ENCODE measurements at places on chromosomes 6 and 20. TPM values are rescaled to one million over a fixed set of nuclear protein-coding genes. Genes with fewer than 3 reads are reported as not detected.

- H3K27me3 ChIP-seq, result no peaks in the 10 kb centered on the region
- no peaks in the 10 kb centered on the region for H3K4me1 ChIP-seq
- peaks cover 12% of the 10 kb centered on the region for H3K36me3 ChIP-seq
- DNase-seq, result no peak
- H3K27ac ChIP-seq, result no peak overlapping the region
Observed at GRCh38 chr6:30349421-30350177, 4.6 kb downstream of the RPP21 start.

ACSS1 gene
- 65.9 TPM for total RNA-seq

DNA sequence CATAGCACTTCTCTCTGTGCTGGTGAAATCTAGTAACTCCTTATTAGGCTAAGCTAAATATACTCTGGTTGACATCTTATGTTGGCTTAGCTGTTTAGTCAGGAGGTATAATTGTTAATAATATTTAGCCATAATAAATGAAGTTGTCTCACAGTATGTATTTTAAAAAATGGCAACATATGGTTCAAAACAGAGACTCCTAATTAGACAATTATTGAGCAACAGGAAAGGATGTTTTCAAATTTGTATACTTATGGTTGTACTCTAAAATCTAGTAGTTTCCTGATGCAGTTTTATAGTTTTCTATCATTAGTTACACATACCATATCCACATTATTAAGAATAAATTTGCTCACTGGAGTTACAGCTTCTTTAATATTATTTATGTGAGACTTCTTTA, 150.2 kb downstream of the BCKDHB start:
- no peaks in the 10 kb centered on the region for H3K36me3 ChIP-seq
- no peaks in the 10 kb centered on the region for H3K4me1 ChIP-seq
- no peak overlapping the region for H3K4me3 ChIP-seq
- no peaks in the 10 kb centered on the region for H3K27me3 ChIP-seq
- no peak overlapping the region for H3K27ac ChIP-seq

HS3ST5 gene
- total RNA-seq, result not detected

Measured in heart left ventricle (tissue), 16 donors.